ENCODE measurements at places on chromosomes 5 and 9. TPM values are rescaled to one million over a fixed set of nuclear protein-coding genes. Genes with fewer than 3 reads are reported as not detected.
A peak's percentile ranks its signal among the peaks of the same experiment; 100 is the strongest.

GRCh38 chr5:102747386-102748166 lies 7.5 kb upstream of the PAM start:
- DNase-seq, result no peak
- H3K27me3 ChIP-seq, result no peaks in the 10 kb centered on the region
- no peaks in the 10 kb centered on the region for H3K36me3 ChIP-seq
- no peak overlapping the region for H3K4me3 ChIP-seq
- no peak overlapping the region for H3K27ac ChIP-seq

Gene WDR5
- 15.1 TPM for polyA plus RNA-seq

GRCh38 chr5:137734962-137735554 lies 831 bp downstream of the KLHL3 start:
- H3K27me3 ChIP-seq, result no peaks in the 10 kb centered on the region
- peaks cover 7% of the 10 kb centered on the region for H3K4me1 ChIP-seq
- DNase-seq, result peak; percentile 23
- H3K27ac ChIP-seq, result no peak overlapping the region
- H3K36me3 ChIP-seq, result peaks cover 5% of the 10 kb centered on the region

- DNase-seq, result no peak
- H3K27me3 ChIP-seq, result no peaks in the 10 kb centered on the region
- peak overlapping the region; percentile 61 for H3K4me3 ChIP-seq
- H3K36me3 ChIP-seq, result peaks cover 36% of the 10 kb centered on the region
Observed at GRCh38 chr5:445591-445990, 2.6 kb downstream of the EXOC3 start.

GRCh38 chr9:72203205-72203803 lies 54.1 kb downstream of the GDA start:
- no peak overlapping the region for H3K27ac ChIP-seq
- no peaks in the 10 kb centered on the region for H3K4me1 ChIP-seq
- no peaks in the 10 kb centered on the region for H3K36me3 ChIP-seq

- peaks cover 4% of the 10 kb centered on the region for H3K27me3 ChIP-seq
- peaks cover 26% of the 10 kb centered on the region for H3K4me1 ChIP-seq
- no peak overlapping the region for H3K27ac ChIP-seq
- DNase-seq, result no peak
Observed at GRCh38 chr9:127967151-127967809, 13.5 kb downstream of the EEIG1 start.

Gene EGFL7
- not detected for polyA plus RNA-seq

DNA sequence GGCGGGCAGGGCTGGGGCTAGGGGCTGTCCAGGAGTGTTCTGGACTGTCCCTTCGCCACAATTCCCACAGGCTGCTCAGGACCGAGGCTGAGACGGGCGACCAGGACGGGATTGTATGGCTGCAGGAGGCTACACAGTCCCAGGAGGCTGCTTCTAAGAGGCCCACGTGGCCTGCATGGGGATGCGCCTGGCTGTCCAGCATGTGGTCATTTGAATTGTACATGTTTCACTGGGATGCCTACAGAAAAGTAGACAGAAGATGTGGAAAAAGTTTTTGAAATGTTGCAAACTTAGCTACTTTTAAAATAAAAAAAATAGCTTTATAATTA lies 32.6 kb upstream of the SPTLC1 start:
- H3K4me3 ChIP-seq, result no peak overlapping the region
- no peak overlapping the region for H3K27ac ChIP-seq

DNA sequence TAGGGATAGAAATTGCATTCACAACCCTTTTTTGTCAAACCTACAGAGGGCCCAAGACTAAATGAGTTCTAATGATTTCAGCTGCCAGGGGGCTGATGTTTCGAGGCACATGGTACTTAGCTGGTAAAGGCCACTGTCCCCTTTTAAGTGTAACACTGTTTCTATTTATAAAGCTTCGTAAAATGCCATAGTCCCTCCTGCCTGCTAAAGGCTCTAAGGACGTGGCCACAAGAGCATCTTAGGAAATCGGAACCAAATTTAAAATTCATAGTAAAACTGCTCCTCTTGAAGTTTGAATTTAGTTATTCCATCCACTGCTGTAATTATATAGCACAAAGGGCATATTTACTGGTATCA lies 170.3 kb upstream of the WWC1 start:
- DNase-seq, result no peak
- H3K27me3 ChIP-seq, result peaks cover 3% of the 10 kb centered on the region
- no peak overlapping the region for H3K4me3 ChIP-seq
- H3K27ac ChIP-seq, result no peak overlapping the region

Gene PCDHA7
- polyA plus RNA-seq, result not detected

Data from immature natural killer cell (primary cell).